ENCODE measurements at places on chromosomes 6 and 20. TPM values are rescaled to one million over a fixed set of nuclear protein-coding genes. Genes with fewer than 3 reads are reported as not detected.

DNA sequence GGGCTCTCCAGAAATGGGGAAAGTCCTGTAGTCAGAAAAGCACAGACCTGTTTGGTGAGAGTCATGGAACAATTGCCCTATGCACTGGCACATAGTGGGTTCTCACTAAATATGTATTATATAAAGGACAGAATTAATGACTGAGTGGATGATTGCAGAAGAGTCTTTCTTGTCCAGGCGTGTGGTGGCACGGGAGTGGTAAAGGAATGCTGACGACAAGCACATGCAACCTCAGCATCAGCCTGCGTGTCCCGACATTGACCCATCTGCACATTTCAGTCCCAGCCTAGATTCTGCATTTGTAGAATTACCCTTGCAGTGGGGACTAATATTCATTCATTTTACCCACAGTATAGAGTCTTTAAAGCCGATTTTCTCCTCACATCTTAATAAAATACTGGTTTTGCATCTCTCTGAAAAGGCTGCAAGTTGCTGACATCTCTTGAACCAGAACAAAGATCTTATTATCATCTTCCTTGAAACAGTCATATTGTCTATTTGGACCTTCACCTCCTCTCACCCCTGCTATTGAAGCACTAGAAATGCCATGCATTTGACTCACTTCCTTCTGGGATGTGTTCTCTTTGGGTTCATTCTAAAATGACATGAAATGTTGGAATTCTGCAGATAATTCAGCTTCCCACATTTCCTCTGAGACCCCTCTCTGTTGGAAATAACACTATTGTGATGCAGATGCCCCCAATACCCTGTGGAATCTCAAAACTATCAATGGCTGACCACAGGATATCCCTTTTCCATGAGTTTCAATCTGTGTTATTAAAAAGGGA, 883.6 kb upstream of the FLRT3 start:
- no peak for DNase-seq

GRCh38 chr6:169205176-169206160, 48.2 kb downstream of the THBS2 start:
- no peak for DNase-seq

GRCh38 chr6:105929626-105930025, 156.5 kb upstream of the PRDM1 start:
- DNase-seq, result no peak

DNA sequence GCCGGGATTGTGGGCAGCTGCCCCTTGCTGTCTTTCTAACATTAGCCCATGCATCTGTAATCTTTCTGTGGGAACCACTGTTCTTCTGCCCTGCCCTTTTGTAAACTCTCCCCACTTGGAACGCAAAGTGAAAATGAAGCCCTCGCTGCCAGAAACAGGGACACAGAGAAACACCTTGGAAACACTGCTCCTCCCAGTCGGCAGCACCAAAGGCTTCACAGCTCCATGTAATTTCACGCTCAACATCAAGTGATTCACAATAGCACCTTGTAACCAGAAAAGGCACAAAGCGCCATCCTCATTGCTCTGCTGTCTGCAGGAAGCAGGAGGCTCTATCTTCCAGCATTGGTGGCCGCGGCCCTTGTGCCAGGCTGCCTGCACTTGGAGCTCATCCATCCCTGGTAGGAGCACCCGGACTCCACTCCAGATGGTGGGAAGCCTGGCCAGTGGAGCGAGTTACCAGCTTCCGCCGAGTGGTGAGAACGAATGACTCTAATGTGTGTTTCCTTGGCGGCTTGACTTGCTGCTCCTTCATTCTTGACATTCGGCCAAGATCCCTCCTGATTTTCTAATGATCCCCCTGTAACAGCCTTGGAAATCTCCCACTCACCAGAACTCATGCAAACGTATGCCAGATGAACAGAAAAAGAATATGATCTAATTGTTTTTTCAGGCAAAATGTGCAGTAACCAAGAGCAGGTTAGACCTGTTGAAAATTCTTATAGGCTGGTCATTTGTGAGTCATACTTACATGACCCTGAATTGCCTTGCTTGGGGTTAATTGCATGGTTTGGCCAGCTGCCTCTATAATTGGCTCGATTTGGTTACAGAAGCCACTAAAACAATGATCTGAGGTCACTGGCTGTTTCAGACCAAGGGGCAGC, 169.1 kb upstream of the CDYL start:
- DNase-seq, result no peak

Gene BPIFB3
- not detected for total RNA-seq

Gene NINL
- 26.0 TPM for total RNA-seq

All from type B pancreatic cell (in vitro differentiated cells).